ENCODE measurements at places on chromosomes 16 and 17.

DNA sequence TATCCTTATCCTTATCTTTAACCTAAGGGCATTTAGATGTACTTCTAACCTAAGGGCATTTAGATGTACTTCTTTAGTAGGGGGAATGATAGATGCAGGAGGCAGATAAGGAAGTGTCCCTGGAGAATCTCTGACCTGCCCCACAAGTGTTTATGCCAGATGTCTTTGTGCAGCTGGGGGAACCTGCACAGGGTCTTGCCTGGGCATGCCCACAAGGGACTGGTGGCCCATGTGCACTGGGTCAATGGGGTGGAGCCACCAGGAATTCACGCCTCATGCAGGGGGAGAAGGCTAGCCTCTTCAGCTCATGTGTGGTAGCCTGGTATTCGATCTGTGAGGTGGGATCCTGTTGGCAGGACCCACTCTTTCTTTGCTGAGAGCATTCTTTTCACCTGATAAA is 38.0 kb downstream of the CA10 start:
- no peak for DNase-seq

- no peak for DNase-seq
Measured at GRCh38 chr17:35265566-35266141, 22.8 kb downstream of the SLFN5 start.

GRCh38 chr16:11139326-11140097 is 116.5 kb downstream of the SOCS1 start:
- DNase-seq = no peak

- DNase-seq = no peak
Measured at GRCh38 chr16:49411121-49411970, 37.7 kb downstream of the C16orf78 start.

DNA sequence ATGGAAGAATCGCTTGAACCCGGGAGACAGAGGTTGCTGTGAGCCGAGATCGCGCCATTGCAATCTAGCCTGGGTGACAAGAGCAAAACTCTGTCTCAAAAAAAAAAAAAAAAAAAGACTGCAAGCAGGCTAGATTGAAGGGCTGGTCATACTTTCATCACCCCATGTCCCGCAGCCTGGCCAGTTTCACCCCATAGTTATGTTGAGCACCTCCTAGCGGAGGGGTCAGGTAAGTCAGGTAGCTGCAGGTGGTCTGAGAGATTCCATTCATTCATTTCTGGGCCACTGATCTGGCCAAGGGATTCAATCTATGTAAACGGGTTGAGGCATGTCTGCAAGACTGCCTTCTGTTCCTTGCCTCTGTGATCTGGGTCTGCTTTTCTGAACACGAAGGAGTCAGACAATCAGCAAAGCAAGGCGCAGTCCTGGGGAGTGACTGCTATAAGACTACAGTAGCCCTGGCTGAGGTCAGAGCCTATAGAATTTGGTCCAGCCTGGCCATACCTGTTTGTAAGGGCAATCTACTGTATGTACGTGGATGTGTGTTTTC is 23.6 kb upstream of the BPTF start:
- DNase-seq = no peak

- no peak for DNase-seq
Measured at GRCh38 chr17:73397278-73397826, 85.6 kb upstream of the CDC42EP4 start.

DNA sequence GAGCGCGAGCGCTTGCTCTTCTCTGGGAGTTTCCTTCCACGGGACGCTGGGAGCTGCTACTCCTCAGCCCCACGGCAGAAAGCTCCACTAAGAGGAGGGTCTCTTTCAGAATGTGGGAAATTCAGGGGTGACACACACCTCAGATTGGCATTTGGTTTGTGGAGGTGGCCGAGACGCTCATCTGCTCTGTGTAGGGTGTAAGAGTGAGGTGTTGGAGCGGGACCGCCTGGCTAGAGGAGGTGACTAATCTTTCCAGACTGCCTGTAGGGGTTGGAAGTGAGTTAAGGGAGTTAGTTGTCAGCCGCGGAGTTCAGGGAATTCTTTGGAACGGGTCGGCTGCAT is 735 bp downstream of the PSMD11 start:
- no peak for DNase-seq

DNA sequence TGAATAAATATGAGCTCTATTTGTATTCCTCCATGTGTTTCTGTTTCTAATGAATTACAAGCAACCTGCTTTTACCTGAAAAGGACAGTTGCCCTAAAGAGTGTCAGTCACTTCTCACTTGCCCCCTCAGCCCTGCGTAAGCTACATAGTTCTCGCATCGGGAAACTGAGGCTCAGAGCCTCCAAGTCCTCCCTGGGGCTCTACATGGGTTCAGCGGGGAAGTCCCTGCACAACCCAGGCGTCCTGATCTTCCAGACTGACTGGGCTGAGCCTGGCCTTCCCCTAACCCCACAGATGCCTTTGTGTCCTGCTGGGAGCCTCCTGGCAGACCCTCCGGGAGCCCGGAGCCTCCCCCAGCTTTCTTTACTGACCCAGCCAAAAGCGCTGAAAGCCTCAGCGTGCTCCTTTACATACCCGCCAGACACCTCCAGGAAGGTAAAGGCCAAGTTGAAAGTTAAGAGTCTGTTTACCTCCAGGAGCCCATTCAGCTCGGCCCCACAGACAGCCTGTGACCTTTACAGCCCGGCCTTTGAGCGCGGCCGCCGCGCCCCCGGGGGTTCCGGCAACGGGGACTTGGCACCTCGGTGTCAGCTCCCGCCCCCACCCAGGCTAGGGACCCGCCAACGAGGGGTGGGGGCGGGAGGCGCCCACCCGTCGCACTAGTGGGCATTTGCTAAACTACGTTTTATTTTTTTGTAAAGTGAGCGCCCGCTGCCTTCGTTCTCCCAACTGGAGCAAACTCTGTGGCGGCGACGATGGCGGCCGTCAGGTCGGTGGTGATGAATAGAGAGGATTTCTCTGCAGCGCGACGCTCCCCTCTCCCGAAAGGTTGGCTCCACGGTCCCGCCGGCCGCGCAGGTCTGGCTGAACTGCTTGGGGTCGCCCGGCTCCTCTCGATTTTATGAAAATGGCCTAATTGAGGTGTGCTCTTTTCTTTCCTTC is 4.4 kb upstream of the HOXB13 start:
- DNase-seq = no peak

Measured in stimulated activated CD8-positive, alpha-beta memory T cell treated with anti-CD3 and anti-CD28 coated beads, Interleukin-4, amount 100 ng/mL, for 1 hour (primary cell).